NCI-H526 (cell line): ENCODE measurements at places on chromosomes 1 and 21.
A peak's percentile ranks its signal among the peaks of the same experiment; 100 is the strongest.

GRCh38 chr1:198156745-198157240 lies at the start of gene NEK7:
TSS of gene NEK7 (plus strand) at chr1:198156998. CDS start at chr1:198232581, 75,583 bp downstream.
- peak; percentile 26 for DNase-seq

DNA sequence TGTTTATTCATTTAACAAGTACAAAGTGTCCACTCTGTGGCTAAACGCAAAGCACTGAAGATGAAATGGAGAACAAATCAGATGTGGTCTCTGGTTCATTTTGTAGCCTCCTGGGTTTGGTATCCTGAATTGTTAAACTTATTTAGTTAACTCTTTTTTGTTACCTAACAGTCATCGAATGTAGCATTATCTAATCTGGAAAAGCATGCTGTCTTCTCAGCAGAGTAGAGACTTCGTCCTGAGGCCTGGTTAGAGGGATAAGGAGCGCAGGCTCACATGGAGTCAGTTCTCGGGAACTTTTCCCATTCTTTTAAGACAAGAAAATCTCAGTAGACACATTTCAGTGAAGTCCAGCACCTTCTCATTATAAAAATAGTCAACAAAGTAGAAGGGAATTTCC lies 33.1 kb upstream of the SH3D21 start:
- no peak for DNase-seq

DNA sequence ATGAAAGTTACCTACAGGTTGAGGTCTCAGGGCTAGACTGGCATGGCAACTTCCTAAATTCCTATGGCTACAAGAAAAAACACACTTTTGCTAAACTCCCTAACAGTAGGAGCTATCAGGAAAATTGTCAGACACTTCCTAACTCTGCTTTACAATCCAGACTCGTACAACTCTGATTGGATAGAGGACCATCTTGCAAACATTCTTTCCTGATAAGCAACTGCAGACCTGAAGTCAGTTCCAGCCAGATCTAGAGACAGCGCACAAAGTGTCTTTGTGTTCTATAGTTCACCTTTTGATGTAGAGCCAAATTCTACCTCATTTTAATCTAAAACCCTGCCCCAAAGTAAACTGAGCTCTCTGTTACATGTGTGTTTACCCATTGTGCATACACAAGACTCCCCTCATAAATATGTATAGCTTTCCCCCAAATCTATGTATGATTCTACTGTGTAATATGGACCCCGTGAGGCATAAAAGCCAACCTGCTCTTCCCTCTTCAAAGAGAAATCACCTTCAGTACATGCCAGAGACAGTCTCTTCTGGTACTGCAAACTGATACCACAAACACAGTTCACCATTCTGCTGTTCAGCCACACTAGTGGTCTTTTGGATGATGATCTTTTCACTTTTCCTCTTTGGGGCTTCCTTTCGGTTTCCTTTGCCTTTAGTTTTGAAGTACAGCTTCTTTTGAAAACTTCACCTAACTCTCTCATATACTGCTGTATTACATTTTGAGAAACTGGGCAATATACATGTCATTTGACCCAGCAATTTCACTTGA lies 21.7 kb downstream of the ZP4 start:
- DNase-seq: no peak

GRCh38 chr1:112429749-112430148 lies 33.7 kb downstream of the CTTNBP2NL start:
- no peak for DNase-seq

DNA sequence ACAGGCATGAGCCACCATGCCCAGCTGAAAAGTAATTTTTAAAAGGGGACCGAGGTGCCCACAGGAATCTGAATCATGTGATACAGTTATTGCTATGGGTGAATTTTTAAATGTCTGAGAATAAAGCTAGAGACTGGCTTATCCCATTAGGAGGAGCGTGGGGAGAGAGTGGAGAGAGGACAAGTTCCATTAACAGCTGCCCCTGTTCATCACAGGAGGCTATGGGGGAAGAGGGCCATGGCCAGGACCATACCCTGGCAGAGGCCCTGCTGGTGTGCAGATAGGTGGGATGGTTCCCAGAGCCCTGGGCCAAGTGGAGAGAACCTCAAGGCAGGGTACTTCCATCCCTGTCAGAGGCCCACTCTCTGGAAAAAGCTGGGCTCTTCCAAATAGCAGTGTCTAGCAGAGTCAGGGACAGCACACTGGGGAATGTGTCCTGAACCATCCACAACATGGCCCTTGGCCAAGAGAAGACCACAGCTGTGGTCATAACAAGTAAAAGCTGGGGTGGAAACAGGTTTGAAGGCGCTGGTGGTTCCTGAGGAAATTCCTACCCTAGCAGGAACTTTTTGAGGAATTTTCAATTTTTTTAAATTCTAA lies 13.7 kb upstream of the ZNF691 start:
- DNase-seq: no peak

DNA sequence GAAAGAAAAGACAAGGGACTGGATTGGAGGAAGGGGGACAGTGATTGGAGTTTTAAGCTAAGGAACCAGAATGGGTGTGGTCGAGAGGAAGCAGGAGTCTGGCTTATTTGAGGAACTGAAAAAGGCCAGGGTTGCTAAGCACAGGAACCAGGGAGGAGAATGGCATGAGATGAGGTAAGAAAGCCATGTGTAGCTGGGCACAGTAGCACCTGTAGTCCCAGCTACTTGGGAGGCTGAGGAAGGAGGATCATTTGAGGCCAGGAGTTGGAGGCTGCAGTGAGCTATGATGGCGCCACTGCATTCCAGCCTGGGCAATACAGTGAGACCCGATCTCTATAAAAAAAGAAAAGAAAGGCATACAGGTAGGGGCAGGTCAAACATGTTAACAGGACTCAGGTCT lies 8.1 kb upstream of the KHDRBS1 start:
- no peak for DNase-seq

DNA sequence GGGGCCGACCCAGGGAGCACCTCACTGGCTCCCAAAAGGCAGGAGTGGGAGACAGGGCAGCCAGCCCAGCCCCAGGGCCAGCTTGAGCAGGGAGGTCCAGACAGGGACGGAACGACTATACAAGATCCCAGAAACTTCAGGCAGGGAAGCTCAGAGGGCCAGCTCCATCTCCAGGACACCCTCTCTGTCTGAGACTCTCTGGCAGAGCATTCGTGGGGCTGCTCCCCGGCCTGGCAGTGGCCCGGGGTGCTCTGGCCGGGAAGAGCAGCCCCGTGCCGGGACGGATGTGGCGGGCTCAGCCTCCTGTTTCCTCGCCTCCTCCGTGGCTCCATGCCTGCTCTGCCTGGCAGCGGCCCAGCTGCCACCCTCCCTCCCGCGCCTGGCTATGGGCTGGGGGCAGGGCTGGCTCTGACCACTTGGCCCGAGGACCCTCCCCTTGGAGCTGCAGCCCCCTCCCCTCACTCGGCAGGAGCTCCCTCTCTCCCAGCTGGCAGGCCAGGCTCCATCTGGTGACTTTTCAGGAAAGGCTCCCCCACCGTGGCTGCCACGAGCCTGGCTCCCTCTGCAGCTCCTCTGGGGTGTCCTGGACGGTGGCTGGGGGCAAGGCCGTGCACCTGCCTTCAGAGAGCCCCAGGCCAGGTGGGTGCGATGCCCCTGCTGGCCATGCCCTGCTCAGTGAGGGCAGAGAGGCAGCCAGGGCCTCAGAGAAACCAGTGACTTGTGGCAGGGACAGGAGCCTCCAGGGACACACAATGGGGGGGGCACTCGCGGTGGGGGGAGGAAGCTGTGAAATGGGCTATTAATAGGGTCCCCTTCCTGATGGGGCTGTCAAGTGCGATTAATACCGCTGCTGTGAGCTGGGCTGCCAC lies 5.6 kb upstream of the PLCH2 start:
- no peak for DNase-seq

DNA sequence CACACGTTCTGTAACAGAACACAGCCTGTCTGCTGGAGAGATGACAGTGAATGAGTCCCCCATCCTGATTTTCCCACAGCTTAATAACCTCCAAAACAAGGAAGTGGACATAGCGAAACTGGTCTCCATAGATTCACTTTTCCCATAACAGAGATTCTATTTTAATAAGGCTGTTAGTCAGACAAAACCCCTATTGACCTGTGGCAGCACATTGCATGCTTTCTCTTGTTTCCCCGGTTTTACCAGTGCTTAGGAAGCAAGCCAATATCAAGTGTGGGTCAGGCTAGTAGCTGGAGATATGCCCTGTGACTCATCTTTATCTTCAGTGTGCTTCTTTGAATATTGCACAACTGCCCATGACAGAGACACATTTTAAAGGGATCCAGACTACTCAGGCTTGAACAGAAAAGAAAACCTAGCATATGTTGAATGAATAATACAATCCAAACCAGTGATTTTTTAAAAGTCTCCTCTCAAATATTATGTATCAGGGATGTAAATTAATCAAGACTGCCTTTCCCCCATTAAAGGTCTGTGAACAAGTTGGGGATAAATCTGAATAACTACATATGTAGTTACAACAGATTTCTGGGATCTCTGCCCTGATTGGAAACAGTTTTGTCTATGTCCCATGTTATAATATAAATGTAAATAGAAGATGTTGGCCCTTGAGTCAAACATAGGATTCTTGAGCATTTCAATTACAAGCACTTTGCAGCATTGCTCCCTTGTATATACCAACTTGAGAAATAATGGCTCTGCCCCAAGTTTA lies 11.9 kb upstream of the CLDN8 start:
- DNase-seq: no peak

DNA sequence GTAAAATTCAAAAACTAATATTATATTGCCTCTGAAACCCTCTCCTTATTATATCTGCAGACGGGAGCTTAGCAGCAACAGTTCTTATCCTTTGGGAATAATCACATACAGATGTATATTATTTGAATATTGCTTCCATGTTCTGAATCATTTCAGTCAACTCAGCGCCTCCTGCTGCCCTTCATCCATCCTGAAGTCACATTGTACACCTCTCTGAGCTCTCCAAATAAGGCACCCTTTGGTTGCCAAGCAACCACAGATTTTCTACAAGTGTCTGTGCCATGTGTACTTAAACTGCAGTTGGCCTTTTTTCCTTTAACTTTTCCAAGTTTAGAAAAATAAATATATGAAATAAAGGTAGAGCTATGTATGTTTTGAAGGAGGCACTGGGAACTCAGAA lies 384.3 kb downstream of the LRRIQ3 start:
- peak; percentile 65 for DNase-seq

- DNase-seq: no peak
These were observed 95.6 kb upstream of the C1orf87 start for GRCh38 chr1:60169206-60169605.

GRCh38 chr21:39296891-39297290 lies 16.5 kb downstream of the BRWD1 start:
- DNase-seq: no peak

DNA sequence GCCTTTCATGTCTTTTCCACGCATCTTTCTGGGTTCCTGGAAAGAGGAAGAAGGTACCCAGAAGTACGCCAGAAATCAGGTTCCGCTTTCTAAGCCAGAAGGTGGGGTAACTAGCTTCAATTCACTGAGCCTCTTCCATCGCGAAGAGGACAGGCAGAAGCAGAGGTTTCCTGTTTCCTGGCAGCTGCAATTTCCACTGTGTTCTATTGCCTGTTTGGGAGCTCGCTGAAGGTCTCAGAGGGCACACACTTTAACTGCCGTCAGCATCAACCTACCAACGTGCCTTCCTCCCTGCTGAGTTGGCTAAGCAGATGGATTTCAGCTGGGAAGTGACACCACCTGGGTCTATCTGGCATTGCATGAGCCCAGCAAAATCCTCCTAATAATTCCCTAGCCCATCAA lies 10.0 kb downstream of the NCF2 start:
- DNase-seq: peak; percentile 91

GRCh38 chr21:36437745-36438128 lies 42.2 kb downstream of the CLDN14 start:
- DNase-seq: no peak

GRCh38 chr1:84278905-84279304 lies 22.6 kb upstream of the SAMD13 start:
- DNase-seq: no peak

GRCh38 chr1:15727424-15727823 lies 8.6 kb upstream of the SLC25A34 start:
- no peak for DNase-seq

GRCh38 chr1:12159816-12160215 lies 7.0 kb upstream of the TNFRSF1B start:
- DNase-seq: no peak

GRCh38 chr1:7827126-7827955 lies 25.5 kb downstream of the UTS2 start:
- DNase-seq: no peak

- peak; percentile 9 for DNase-seq
These were observed 228.2 kb upstream of the PROX1 start for GRCh38 chr1:213759359-213760181.

GRCh38 chr1:225482421-225482950 lies 54.6 kb upstream of the LBR start:
- no peak for DNase-seq

DNA sequence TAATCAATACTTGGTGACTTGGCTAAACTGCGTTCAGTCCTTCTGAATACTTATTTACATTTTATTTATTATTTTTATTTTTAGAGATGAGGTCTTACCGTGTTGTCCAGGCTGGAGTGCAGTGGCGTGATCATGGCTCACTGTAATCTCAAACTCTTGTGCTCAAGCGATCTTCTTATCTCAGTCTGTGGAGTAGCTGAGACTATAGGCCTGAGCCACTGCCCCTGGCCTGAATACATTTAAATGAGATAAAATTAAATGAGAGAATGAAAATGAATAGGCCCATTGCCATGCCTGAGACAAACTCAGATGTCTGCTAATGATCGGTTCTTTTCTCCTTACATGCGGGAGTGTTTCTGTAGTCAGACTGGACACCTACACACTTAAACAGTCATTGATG lies 86.0 kb downstream of the GALNT2 start:
- DNase-seq: no peak

DNA sequence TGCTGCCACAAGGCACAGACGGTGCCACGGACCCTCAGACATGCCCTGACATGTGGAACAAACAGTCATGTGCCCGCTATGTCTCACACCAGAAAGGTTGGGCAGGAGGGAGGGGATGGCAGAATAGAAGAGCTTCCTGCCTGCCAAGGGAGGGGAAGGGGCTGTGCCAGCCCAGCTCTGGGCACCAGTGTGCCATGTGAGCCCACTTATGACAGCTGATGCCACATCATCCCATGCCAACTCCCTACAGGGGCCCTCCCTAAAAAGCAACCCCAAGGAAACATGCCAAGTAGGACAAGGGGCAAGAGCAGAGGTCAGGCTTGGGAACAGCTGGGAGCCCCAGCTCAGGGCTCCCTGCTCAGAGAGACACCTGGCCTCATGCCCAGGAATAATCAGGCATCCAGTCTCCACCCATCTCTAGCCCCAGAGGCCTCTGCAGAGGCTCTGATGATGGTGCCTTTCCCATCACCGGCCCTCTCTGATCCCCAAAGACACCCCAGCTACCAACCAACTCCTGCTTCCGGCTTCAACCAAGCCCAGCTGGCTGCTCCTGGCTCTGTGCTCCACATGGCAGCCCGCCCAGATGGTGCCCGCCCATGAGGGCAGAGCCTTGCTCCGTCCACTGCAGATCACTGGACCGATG lies 10.3 kb downstream of the ADGRB2 start:
- DNase-seq: no peak
